ENCODE measurements at places on chromosomes 13 and 19. TPM values are rescaled to one million over a fixed set of nuclear protein-coding genes. Genes with fewer than 3 reads are reported as not detected.

NFILZ gene
- total RNA-seq = not detected

C1QTNF9B gene
- not detected for total RNA-seq

TSSK6 gene
- 2.5 TPM for total RNA-seq

SPACA4 gene
- total RNA-seq = not detected

- DNase-seq = no peak
These were observed 529 bp downstream of the LONP1 start for GRCh38 chr19:5719274-5719960.

DCT gene
- total RNA-seq = not detected

- DNase-seq = no peak
These were observed 101.9 kb downstream of the TEX29 start for GRCh38 chr13:111422348-111422747.

- peak; percentile 67 for DNase-seq
These were observed 1.1 kb downstream of the HSPB6 start for GRCh38 chr19:35755550-35756376.

GRCh38 chr13:99193152-99193551 is 7.5 kb upstream of the UBAC2 start:
- DNase-seq = peak; percentile 46

DNA sequence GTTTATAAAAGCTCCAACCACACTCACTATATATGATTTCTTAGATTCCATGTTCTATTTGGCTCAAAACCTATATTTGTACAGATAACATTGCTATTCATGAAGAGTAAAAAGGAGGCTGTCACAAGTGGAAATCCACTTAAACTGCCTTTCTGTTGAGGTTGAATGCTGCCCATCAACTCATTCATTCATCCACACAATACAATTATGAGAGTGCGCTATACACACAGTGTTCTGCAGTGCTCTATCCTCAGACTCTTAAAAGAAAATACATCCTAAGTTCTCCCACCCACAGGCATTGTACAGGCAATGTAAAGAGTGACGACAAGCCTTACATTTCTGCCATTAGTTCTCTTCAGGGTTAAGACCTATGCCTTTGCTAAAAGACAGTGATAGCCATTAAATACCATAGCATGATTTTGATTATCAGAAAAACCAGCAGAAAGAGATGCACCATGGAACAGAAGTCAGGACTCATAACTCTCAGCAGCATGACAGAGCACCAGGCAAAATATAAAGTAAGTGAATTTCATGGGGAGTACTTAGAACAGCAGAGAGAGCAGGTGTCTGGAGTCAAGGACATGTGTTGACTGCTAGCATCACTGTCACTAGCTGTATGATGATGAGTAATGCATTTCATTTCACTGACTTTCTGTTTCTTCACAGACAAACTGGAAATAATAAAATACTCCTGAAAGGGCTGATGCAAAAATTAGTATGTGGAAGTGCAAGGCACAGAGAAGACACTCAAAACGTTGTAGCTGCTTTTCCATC is 218.0 kb downstream of the RBM26 start:
- no peak for DNase-seq

GRCh38 chr13:110218581-110219201 is 88.3 kb downstream of the COL4A1 start:
- DNase-seq = peak; percentile 10

- DNase-seq = no peak
These were observed 48.3 kb downstream of the ELF1 start for GRCh38 chr13:40970803-40971202.

- no peak for DNase-seq
These were observed 25.6 kb upstream of the ZNF681 start for GRCh38 chr19:23784274-23784673.

- no peak for DNase-seq
These were observed 3.3 kb downstream of the PPP5C start for GRCh38 chr19:46350029-46350757.

- DNase-seq = peak; percentile 70
These were observed 41.3 kb upstream of the IGFL4 start for GRCh38 chr19:46081928-46082727.

EDDM13 gene
- not detected for total RNA-seq

GRCh38 chr13:49749848-49750247 is 42.6 kb downstream of the KPNA3 start:
- DNase-seq = no peak

C19orf73 gene
- total RNA-seq = 1.7 TPM

DNA sequence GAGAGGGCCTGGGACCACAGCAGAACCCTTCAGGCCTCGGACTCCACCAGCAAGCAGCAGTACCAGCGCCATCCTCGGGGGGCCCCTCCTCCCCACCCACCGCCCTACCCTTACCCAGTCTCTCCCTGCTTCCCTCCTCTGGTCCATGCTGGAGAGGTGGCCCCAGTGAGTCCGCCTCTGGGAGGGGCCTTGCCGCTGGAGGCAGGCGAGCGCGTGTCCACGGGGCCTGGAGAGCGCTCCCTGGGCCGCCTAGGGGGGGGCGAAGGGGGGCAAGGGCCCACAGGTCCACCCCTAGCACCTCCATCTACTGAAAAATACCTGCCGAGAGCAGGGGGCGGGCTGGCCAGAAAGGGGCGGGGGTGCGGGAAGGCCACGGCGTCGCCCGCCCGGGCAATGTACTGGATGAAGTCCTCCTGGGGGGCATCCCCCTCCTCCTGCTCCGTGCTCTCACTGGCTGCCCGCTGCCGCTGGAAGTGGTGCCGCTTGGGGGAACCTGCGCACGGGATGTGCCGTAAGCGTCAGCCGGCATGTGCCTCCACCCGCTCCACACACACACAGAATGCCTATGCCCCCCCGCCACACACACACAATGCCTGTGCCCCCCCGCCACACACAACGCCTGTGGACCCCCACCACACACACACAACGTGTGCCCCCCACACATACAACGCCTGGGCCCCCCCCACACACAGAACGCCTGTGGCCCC is 6.9 kb downstream of the CBARP start:
- DNase-seq = no peak

DNA sequence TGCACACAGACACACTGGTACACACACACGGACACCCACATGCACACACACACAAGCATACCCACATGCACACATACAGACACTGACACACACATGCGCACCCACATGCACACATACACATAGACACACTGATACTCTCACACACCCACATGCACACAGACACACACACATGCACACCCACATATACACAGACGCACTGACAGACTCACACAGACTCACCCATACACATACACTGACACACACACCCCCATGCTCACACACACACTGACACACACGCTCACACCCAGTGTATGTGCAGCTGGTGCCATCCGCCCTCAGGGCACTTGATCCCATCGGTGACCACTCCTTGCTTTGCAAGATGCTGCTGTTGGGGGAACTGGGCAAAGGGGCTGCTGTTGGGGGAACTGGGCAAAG is 9.7 kb upstream of the RASA3 start:
- DNase-seq = no peak

- no peak for DNase-seq
These were observed 2.8 kb downstream of the SWSAP1 start for GRCh38 chr19:11377237-11377636.

CEACAM7 gene
- 0.43 TPM for total RNA-seq

DNA sequence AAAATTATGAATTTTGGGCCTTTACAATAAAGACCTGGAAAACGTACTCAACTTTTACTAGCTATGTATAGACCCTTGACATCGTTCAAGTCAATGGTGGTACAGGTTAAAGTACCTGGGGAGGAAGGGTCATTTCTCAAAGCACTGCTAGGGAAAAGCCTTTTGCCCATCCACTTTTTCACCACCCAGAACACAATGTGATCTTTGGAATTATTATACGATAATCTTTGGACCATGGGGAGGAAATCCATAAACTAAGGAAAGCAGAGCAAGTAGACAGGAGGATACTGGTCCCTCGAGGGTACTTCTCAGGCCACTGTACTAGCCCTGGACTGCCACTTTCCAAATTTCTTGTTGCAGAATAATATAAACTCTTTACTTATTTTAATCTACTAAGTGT is 39.5 kb downstream of the UBL3 start:
- DNase-seq = no peak

DAND5 gene
- 0.17 TPM for total RNA-seq

U2AF1L4 gene
- total RNA-seq = 21.0 TPM

DNA sequence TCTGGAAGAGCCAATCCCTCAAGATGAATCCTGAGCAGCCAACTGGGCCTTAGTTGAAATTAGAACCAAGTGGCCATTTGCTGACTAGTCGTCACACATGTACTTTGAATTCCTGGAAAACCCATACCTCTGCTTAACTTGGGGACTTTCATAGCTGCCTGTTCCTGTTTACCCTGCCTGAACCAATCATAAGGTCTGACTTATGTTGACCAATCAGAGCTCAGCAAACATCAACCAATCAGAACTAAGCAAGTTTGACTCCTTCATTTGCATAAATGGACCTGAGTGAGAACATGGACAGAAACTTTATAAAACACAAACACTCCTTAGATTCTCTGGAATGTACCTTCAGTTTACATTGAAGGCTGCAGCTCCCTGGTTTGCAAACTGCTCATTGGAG is 50.8 kb downstream of the LATS2 start:
- DNase-seq = no peak

- no peak for DNase-seq
These were observed 184.4 kb upstream of the HTR2A start for GRCh38 chr13:47081246-47081645.

GRCh38 chr19:29293292-29293691 is 80.3 kb upstream of the UQCRFS1 start:
- DNase-seq = no peak

- DNase-seq = peak; percentile 11
These were observed 107.1 kb downstream of the DACH1 start for GRCh38 chr13:71759651-71760511.

GRCh38 chr13:29925457-29926097 is 75.2 kb upstream of the UBL3 start:
- peak; percentile 68 for DNase-seq

UQCRFS1 gene
- 47.3 TPM for total RNA-seq

DNA sequence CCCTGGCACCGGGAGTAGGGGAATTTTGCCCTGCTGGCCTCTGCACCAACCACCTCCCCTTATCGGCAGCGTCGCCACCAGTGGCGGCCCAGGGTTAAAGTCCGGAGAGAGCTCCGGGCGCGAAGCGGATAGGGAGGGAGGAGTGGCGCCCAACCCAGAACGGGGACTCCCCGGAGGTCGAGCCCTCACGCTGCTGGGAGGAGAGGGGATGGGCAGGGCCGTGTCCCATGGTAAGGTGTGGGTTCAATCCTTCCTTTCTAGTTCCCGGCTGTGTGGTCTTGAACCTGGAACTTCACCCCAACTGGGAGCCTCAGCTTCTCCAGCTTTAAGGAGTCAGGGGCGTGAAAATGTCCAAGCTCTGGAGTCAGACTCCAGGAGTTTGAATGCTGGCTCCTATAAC is 23.3 kb upstream of the BCL3 start:
- no peak for DNase-seq

GRCh38 chr13:66410314-66410713 is 819.8 kb downstream of the PCDH9 start:
- no peak for DNase-seq

PIBF1 gene
- 28.2 TPM for total RNA-seq

- no peak for DNase-seq
These were observed 100.6 kb upstream of the FAM216B start for GRCh38 chr13:42680748-42681147.

ANKLE1 gene
- total RNA-seq = 17.5 TPM

GIPC3 gene
- 1.2 TPM for total RNA-seq

DNA sequence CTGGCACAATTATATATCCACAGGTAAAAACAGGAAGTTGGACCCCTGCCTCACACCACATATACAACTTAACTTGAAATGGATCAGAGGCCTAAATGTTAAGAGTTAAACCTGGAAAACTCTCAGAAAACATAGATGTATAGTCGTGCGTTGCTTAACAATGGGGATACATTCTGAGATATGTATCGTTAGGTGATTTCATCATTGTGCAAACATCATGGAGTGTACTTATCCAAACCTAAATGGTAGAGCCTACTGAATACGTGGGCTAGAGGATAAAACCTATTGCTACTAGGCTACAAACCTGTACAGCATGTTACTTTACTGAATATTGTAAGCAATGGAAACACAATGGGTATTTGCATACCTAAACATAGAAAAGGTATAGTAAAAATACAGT is 14.8 kb upstream of the CALM3 start:
- no peak for DNase-seq

PSG7 gene
- total RNA-seq = not detected

OR10H1 gene
- total RNA-seq = not detected

DNA sequence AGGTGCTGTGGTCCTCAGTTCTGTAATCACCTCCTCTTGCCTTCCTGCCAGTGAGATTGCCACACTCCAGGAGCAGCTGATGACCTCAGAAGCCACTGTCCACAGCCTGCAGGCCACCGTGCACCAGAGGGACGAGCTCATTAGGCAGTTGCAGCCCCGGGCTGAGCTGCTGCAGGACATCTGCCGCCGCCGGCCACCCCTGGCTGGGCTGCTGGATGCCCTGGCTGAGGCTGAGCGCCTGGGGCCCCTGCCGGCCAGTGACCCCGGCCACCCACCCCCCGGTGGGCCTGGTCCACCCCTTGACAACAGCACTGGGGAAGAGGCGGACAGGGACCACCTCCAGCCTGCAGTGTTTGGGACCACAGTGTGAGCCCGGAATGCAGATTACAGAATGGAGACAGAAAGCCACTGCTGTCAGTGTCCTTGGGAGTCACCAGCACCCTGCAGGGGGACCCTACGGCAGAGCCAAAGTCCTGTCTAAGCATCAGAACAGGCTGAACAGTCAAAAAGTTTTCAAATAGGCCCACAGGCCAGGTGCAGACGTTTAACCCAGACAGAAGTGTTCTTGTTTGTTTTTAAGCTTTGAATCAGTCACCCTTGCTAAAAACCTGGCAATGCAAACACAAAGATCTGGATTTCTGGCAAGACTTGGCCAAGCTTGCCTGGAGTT is 4.2 kb downstream of the VMAC start:
- no peak for DNase-seq

DNA sequence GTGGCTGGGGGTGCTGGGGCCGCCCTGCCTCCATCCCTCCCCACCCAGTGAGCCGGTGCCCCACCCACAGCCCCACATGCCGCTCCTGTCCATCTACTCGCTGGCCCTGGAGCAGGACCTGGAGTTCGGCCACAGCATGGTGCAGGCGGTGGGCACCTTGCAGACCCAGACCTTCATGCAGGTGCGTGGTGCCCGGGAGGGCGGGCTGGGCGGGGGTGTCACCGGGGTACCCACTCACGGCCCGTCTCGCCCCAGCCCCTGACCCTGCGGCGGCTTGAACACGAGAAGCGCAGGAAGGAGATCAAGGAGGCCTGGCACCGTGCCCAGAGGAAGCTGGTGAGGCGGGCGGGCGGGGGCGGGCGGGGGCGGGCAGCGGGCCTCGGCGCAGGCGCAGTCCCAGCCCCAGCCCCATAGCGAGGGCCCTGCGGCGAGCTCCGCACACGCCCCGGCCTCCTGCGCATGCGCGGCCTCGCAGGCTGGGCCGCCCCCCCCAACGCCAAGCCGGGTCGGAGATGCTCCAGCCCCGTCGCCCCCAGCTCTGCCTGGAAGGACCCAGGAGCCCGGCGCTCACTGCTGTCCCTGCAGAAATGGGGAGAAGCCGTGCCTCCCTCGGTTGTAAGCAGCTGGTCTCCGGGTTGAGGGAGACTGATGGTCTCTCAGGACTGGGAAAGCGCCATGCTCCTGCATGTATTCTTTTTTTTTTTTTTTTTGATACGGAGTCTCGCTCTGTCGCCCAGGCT is 7.7 kb downstream of the ARHGAP45 start:
- peak; percentile 92 for DNase-seq

All from A673 (cell line).